IPS-NIHi11 (cell line): ENCODE measurements at places on chromosomes 5 and 9.
A peak's percentile ranks its signal among the peaks of the same experiment; 100 is the strongest.

DNA sequence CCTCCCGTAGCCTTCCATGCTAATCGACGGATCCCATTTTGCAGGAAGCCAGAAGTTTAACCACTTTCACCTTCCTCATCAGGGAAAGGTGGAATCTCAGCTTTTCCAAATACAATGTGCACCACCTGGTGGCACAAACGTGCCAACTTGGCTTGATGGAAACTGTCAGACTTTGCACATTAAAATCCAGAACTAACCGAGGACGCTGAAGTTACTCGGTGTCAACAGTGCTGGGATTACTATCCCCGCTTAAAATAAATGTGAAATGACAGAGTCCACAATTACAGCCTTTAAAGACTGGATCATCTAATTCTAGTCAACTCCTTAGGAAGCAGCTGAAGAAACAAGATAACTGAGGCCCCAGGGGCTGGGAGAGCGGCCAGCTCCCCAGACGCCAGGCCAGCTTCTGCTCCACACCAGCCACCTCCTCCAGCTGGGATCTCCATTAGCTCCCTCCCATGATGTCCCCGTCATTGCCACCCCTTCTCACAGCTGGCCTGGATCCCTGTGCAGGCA, 50.1 kb upstream of the RETREG1 start:
- no peak for DNase-seq

DNA sequence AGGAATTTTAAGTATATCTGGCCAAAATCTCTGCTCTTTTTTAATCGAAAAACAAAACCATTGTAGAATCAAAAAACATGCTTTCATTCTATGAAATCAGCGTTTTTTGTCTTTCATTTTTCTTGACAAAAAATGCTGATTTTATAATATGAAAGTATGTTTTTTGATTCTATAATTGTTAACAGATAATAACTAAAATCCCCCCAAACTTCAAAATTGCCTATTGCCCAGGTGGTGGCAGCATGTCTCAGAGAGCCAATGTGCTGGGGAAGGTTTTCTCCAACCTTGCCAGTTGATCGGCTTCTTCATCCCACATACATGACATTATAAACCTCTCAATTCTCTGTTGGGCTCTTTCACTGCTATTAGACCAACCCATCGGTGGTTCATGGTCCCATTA, 5.1 kb upstream of the SMIM15 start:
- peak; percentile 39 for DNase-seq

DNA sequence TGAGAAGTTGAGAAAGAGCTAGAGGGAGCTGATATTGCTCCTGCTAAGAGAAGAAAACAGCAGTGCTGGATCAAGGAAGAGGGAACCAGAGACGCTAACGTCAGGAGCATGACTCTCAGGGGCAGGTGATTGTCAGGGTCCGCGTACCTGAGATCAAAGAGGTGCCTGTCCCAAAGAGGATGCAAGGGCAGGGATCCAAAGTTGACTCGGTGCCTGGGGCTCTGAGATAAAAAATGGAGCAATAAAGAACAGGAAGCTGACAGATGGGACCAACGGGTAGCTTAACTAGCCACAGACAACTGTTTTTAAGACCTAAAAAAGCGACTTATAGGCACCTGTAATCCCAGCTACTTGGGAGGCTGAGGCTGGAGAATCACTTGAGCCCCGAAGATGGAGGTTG, 517.8 kb downstream of the IRX1 start:
- DNase-seq: no peak

- peak; percentile 23 for DNase-seq
Measured at GRCh38 chr5:153777681-153778581, 260.8 kb downstream of the FAM114A2 start.

DNA sequence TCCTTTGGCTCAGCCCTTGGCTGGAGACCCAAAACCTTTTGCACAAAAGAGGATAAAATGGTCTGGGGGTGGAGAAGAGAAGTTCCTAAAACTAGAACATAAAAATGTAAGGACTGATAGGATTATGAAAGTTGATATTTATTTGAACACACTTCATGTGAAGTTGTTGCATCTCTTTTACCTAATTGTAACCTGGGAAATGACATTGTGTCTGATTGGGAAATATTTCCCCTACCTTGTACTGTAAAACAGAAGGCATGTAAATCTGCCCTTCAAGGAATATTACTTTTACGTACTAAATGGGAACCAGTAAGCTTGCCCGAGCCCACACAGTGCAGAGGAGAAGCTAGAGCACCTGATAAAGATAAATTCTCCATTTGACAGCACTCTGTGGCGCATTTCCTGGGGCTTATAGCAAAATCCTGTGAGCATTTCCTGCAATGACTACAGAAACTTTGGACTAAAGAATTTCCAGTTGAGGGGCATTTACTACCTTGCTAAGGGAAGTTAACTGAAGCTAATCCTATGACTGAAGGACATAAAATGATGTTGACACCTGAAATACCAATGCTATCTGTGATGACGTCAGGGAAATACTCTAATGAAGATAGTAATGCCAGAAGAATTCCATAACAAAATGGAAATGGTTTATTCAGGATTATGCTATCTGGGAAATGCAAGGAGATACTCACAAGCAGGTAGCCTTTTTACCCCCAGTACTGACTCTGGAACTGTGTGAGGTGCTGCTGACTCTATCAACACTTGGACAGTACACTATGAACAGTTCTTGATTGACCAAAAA, 78.3 kb upstream of the LIFR start:
- no peak for DNase-seq
